ENCODE measurements at places on chromosomes 16 and 17.

DNA sequence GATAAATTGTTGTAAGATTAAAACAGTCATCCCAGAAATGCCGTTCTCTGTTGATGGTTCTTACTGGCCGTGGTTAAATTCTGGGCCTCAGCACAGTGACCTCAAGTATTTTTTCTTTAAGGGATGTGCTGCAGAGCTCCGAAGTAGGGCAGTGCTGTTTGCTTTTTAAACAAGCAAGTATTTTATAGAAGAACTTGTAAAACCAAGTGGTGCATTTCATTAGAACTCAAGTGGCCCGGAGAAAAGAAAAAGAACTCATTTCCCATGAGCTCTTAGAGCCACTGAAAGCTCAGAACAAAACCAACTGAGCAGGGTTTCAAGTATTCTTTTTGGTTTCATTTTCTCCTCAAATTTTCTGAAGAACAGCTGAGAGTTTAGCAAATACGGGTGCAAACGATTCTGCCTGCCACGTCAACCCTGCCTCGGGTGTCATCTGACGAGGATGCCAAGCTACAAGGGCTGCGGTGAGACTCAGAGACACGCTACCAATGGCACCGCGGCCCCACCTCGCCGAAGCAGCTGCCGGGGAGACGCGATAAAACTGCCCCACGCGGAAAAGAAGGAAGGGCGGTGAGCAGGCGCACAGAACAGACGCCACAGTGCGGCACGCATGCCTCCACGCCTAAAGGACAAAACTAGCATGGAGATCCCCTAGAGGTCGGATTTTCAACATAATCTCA is 6.3 kb downstream of the LMF1 start:
- peak overlapping the region; percentile 25 for H3K4me3 ChIP-seq
- H3K27ac ChIP-seq: no peak overlapping the region
- H3K4me1 ChIP-seq: no peaks in the 10 kb centered on the region
- DNase-seq: peak; percentile 24
- no peaks in the 10 kb centered on the region for H3K36me3 ChIP-seq
- H3K27me3 ChIP-seq: no peaks in the 10 kb centered on the region

- H3K27ac ChIP-seq: no peak overlapping the region
- H3K4me3 ChIP-seq: no peak overlapping the region
- no peaks in the 10 kb centered on the region for H3K27me3 ChIP-seq
- H3K4me1 ChIP-seq: peaks cover 27% of the 10 kb centered on the region
- H3K36me3 ChIP-seq: peaks cover 13% of the 10 kb centered on the region
- peak; percentile 61 for DNase-seq
Observed at GRCh38 chr16:24734382-24734781, 4.9 kb downstream of the TNRC6A start.

DNA sequence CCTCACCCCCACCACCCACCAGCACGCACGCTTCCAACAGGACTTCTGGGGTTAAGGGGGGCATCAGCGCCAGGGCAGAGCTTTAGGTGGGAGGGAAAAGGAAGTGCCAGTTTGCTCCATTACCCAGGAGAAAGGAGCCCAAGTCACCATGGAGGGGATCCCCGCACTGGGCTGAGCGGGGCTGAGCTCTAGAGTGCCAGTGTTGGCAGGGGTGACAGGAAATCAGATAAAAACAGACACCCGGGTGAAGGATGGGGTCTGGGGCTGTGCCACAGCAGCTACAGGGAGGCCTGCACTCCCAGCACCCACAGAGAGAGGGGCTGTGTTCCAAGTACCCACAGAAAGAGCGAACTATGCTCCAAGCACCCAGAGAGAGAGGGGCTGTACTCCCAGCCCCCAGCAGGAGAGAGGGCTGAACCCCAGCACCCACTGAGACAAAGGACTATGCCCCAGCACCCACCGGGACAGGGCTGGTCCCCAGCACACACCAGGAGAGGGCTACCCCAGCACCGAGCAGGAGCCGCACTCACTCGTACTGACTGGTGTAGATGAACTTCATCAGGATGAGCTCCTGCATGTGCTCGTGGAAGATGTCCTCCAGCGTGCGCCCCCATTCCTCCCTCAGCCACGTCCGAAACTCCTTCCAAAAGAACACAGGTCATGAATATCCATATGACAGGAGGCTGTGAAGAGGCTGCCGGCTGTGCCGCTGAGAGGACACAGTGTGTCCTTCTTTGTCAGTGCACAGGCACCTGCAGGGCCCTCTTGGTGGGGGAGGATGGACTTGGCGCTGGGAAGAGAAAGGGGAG is 18.6 kb upstream of the C16orf95 start:
- H3K36me3 ChIP-seq: no peaks in the 10 kb centered on the region
- no peak overlapping the region for H3K4me3 ChIP-seq
- H3K27ac ChIP-seq: no peak overlapping the region
- no peak for DNase-seq

DNA sequence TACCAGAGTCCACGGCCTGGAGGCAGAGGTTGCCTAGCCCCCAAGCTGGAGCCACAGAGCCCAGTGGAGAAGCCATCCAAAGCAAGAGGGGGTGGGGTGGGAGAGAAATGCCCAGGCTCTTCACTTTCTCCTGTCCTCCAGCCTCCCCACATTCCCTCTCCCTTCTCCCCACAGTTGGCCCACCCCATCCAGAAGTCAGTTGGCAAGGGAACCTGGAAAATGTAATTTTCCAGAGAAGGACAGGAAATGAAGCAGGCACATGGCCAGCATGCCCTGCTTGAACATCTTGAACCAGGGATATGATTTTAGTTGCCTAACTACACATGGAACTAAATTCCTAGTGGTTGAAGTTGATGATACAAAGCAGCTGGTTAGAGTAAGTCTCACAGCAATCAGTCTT is 73.3 kb upstream of the IRX6 start:
- no peak overlapping the region for H3K27ac ChIP-seq
- H3K4me1 ChIP-seq: no peaks in the 10 kb centered on the region
- no peaks in the 10 kb centered on the region for H3K36me3 ChIP-seq
- no peak overlapping the region for H3K4me3 ChIP-seq

DNA sequence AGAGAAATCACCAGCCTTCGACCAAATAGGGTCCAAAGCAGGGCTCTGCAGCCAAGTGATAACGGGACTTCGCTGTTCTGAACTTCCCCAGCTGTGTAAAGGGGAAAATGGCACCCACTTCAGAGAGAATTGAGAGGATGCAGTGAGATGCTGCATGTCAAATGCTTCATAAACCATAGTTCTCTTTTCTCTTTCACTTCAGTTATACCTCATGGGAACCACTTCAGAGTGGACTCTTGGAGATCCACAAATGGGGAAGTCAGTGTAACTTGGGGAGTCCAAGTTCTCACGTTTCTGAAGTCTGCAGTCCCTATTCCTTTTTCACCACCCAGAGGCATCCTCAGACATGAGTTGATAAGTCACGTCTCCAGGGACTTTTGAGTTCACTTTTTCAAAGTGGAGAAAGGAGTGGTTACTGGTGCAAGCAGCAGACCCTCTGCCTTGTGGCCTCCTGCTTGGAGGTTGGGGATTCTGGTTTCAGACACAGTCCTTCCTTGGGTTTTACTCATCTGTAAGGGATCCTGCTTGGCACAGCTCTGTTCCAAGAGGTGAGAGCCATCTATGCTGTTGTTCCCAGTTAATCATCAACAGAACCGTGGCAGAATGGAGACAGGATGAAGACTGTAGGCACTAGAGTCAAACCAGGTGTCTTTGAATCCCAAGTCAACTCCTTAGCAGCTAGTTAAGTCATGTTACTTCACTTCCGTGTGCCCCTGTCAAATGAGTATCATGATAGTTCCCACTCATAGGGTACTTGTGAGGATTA is 123.4 kb upstream of the NOL11 start:
- no peak for DNase-seq
- H3K4me1 ChIP-seq: no peaks in the 10 kb centered on the region

GRCh38 chr16:57138281-57138935 is 46.0 kb downstream of the CPNE2 start:
- H3K27me3 ChIP-seq: no peaks in the 10 kb centered on the region
- no peak for DNase-seq
- H3K4me3 ChIP-seq: no peak overlapping the region

DNA sequence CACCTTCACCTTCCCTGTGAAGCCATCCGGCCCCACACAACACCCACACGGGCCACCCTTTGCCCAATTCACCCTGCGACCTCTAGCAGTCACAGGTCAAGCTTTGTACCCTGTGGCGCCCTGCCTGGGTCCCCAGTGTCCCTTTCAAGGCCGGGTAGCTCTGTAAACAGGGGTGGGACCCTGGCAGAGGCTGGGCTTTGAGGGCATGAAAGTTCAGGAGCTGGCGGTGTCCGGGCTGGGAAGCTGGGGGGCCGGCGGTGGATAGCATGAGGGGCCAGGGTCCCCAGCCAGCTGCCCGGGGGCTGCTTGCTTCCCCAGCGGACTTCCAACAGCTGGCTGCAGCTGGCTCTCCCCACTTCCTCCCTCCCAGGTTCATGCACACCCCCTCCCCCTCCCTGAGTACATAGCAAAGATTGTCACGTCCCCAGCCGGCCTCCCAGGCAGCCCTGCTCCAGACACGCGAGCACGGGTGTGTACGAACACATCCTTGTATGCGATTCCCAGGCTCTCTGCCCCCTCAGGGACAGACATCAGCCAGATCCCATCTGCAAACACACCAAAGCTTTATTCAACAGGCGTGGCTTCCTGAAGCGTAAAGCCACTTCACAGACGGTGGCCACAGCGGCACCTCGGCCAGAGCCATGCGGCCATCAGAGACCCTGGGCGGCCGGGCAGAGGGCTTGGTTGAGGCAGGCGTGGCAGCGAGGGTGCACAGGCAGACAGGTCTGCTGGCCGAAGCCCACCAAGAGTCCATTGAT is 8.2 kb downstream of the NTHL1 start:
- H3K4me3 ChIP-seq: no peak overlapping the region
- no peaks in the 10 kb centered on the region for H3K27me3 ChIP-seq
- no peaks in the 10 kb centered on the region for H3K36me3 ChIP-seq
- peak; percentile 16 for DNase-seq
- H3K27ac ChIP-seq: peak overlapping the region; percentile 41
- peaks cover 62% of the 10 kb centered on the region for H3K4me1 ChIP-seq

DNA sequence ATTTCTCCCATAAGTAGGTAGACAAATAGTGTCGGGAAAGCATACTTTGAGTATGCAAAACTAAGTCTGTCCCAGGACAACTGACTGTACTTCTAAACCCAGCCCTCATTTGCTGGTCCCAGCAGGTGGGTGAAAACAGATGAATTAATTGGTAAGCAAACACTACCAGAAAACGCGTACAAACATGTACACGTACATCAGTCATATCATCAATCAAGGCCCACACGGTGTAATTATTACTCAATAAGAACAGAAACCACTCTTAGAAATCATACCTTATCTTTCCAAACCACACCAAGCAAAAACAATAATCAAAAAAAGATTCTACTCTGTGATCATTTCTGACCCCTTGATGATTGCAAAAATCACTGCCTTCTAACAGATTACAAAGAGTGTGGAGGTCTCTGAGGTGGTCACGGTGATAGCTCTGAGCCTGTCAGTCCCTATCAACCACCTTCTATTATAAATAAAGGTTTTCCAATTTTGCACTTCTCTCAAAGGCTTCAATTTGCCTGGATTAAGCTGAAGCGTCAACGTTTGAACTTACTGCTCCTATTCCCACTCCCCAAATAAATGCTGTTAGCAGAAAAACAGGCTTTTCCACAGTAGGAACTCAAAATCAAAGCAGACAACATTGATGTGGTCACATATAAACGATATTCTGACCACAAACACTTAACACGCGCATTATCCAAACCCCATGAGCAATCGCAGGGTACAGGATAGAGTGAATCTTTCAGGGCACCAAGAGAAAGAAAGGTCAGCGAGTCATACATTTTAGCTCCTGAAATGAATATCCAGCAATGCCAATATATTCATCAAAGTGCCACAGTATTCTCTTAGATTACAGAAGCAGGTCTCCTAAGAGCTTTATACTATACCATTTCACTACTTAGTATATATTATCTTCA is 211.9 kb downstream of the STX8 start:
- peaks cover 26% of the 10 kb centered on the region for H3K4me1 ChIP-seq
- H3K36me3 ChIP-seq: no peaks in the 10 kb centered on the region
- no peaks in the 10 kb centered on the region for H3K27me3 ChIP-seq
- no peak overlapping the region for H3K4me3 ChIP-seq
- no peak overlapping the region for H3K27ac ChIP-seq

DNA sequence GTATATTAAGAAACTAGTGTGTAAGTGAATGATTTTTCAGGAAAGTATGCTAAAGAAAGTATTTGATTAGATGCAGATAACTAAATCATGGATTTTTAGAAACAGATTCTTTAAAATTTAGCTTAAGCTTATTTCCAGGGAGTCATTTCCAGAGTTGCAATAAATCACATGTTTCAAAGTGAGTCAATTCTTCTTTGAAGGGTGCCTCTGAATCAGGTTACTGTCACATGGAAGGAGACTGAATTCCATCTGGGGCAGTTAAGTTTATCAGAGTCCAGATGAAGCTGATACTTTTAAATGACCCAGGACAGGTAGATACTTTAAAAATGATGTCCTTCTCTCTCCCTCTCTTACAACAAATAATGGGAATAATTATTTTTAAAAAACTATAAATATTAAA is 5.0 kb downstream of the MFSD11 start:
- H3K27me3 ChIP-seq: no peaks in the 10 kb centered on the region
- H3K4me1 ChIP-seq: peaks cover 7% of the 10 kb centered on the region
- H3K4me3 ChIP-seq: no peak overlapping the region
- H3K27ac ChIP-seq: no peak overlapping the region
- H3K36me3 ChIP-seq: peaks cover 12% of the 10 kb centered on the region

DNA sequence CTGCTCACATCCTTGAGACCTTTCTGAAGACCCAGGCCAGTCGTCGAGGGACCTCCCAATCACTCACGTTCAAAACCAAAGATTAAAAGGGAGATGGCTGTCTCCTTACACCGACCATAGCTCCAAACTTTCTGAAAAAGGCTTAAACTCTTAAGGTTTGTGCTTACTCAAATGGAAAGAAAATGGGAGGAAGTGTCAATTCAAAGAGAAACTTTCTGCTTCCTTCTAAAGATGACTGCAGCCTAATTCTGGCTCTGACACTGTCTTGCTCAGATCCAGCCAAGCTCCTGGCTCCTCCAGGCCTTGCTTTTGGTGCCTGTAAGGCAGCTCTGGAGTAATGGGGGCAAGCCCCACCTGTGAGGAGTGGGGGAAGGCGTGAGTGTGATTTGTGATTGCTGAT is 54.9 kb upstream of the WSB1 start:
- H3K27ac ChIP-seq: no peak overlapping the region
- no peaks in the 10 kb centered on the region for H3K4me1 ChIP-seq
- no peaks in the 10 kb centered on the region for H3K36me3 ChIP-seq
- H3K27me3 ChIP-seq: no peaks in the 10 kb centered on the region
- DNase-seq: no peak
